ENCODE measurements at places on chromosomes 1 and 21.

DNA sequence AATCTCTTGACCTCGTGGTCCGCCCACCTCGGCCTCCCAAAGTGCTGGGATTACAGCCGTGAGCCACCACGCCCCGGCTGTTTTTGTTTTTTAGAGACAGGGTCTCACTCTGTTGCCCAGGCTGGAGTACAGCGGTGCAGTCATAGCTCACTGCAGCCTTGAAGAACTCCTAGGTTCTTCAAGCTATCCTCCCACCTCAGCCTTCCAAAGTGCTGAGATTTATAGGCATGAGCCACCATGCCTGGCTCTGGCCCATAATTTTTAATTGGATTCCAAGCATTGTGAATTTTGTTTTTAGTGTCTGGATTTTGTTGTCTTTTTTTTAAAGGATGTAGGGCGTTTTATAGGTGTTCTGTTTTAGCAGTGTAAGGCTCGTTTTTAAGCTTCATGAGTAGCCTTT is 28.6 kb upstream of the TXLNA start:
- DNase-seq, result no peak

- no peak for DNase-seq
Observed at GRCh38 chr1:94095112-94095637, 25.8 kb downstream of the ABCA4 start.

- DNase-seq, result no peak
Observed at GRCh38 chr1:154448331-154448811, 43.2 kb downstream of the IL6R start.

DNA sequence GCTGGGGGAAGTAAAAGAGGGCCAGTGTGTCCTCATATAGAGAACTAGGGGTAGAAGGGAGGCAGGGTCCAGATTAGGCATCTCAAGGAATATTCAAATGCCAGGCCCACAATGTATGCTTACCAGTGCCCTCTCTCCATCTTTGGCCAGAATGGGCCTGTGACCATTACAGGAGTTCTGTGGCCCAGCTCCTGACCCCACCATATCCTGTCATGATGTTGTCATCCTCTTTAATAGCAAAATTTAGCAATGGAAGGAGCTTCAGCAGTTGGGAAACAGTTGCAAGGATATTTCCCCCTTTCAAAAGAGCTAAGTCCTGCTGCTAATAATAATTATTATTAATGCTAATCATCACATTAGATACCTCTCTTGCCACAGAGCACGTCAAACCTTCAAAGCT is 49.3 kb upstream of the JUN start:
- DNase-seq, result no peak

- no peak for DNase-seq
Observed at GRCh38 chr1:190244406-190244805, 233.3 kb downstream of the BRINP3 start.

GRCh38 chr1:44460107-44460882 is 55.2 kb downstream of the RNF220 start:
- DNase-seq, result no peak

GRCh38 chr1:243818978-243819377 is 31.1 kb downstream of the AKT3 start:
- DNase-seq, result no peak

GRCh38 chr1:29358183-29358582 is 121.9 kb downstream of the PTPRU start:
- DNase-seq, result no peak

- DNase-seq, result no peak
Observed at GRCh38 chr1:1559066-1559465, 15.6 kb downstream of the SSU72 start.

DNA sequence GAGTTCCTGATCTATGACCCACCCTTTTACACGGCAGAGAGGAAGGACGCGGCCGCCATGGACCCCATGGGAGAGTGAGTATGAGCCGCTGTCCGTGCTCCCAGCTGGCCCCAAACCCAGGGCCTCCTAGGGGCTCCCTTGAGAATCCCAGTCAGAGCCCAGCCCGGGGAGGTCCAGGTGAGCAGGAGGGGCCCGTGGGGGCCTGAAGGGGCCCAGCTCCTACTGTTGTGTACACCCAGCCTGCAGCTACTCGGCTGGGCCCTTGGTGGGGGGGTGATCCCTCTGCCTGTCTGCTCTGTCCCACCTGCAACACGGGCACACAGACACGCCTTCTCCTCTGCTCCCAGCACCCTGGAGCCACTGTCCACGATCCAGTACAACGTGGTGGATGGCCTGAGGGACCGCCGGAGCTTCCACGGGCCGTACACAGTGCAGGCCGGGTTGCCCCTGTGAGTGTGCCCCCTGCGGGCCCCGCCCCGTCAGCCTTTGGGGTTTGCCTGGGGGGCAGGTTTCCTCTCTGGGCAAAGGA is 28.6 kb upstream of the LRRC3 start:
- no peak for DNase-seq

DNA sequence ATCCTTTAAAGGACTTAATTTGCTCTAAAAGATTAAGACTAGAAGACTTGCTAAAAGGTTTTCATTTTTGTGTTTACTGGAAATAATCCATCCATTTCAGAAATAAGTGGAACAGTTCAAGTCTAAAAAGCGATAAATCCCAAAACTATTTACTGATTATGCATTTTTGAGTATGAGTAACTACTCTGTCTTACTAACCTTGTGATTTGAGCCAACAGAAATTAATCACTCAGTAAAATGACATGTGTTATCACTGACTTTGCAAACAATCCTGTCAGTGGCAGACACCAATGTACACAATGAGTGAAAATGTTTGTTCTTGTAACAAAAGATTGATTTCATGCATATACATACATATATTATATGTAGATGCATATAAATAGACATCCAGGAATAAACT is 218.0 kb downstream of the DENND1B start:
- no peak for DNase-seq

DNA sequence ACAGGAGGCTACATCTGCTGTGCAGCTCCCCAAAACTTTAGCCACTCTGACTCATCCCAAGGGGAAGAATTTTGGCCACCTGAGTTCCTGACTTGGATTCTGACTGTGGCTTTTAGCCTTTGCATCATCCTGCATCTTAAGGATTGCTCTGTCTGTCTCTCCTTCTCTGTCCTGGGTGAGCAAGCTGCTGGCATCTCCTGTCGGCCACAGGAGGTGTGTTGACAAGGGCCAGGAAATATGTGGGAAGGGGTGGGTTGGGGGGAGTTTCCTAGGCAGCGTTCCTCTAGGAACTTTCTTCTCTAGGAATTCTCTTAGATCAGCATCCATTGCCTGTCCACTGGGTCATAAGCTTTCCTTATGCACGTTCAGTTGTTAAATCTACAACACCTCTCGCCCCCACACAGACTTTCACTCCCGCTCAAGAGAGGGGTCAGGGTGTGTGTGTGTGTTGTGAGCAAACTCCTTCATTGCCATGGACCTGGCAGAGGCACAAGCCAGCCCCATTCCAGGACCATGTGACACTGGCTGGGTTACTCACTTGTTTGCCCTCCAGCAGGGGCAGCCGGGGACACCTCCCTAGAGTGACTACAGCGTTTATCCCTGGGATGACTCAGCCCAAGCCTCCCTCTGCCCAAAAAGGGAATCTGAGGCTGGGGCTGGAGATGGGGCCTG is 145.0 kb upstream of the DUSP10 start:
- DNase-seq, result no peak

DNA sequence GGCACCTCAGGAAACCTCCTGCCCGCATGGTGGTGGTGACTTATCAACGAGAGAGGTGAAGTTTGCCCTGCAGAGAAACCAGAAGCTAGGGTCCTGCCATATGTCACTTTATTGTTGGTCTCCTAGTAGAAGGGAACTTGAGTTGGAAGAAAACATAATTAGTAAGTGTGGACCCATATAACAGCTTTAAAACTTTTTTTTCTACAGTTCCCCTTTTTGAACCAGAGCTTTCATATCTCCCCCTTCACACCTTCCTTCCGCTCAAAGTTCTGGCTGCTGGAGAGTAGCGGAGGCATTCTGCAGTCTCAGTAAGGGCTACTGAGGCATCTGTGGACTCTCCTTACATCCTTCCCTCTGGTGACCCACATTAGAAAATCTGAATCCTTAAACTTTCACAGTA is 48.9 kb downstream of the PHC2 start:
- no peak for DNase-seq

All from stimulated activated CD8-positive, alpha-beta memory T cell treated with anti-CD3 and anti-CD28 coated beads, Interleukin-15, amount 100 ng/mL, for 24 hours (primary cell).